AG08395 (cell line): ENCODE measurements at places on chromosomes 7 and 10.

DNA sequence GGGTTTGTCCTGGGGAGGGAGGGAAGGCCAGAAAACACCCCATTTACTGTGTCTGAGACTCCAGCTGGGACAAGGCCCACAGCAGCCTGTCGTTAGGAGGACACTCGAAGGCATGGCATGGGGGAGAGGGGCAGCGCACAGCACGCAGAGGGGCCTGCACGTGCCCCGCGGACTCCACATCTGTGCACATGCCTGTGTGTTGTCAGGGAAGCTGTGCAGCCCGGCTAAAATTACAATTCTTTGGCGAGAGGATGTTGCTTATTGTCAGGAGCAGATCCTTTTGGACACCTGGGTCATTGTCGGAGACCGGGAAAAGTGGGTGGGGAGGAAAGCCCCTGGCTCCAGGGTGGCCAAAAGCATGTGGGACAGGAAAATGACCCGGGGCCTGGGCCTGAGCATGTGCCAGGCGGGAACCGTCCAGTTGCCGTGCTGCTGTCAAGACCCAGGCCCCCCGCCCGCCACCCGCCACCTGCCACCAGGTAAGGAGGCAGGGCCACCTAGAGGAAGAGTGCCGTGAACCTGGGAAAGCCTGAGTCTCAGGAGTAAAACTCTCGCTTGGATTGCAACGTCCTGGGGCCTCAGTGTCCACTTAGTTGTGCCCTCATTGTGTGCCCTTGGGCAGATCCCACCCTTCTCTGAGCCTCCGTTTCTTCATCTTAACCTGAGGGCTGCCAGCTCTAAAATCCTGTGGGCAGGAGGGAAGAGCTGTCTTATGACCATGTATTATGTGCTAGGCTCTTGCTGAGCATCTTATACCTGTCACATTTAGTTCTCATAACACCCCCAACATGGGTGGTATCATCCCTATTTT lies 7.2 kb downstream of the VSIR start:
- no peak for DNase-seq

- DNase-seq = peak; percentile 74
Measured at GRCh38 chr7:5625938-5626337, 155.5 kb downstream of the RNF216 start.

DNA sequence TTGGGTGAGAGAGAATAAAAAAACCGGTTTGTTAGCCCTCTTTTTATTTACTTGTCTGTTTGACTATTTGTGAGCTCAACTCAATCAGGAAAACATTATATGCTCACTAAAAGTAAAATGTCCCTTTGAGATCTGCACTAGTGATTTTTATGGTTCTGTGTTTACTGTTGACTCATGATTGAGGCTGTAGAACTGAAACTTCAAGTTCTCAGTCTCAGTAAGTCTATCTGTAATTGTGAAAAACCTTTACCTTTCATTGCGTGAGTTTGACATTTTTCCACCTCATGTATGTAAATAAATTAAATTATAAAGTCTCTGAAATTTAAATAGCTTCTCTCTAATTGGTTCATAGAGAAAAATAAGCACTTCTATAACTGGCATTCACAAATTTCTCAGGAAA lies 17.0 kb upstream of the CASD1 start:
- no peak for DNase-seq

GRCh38 chr10:113961182-113962031 lies 82.3 kb upstream of the ADRB1 start:
- DNase-seq = no peak

GRCh38 chr10:52864201-52865106 lies 91.9 kb upstream of the MBL2 start:
- peak; percentile 66 for DNase-seq
